Activated naive CD4-positive, alpha-beta T cell (primary cell): ENCODE measurements at places on chromosomes 5 and 9.

- DNase-seq, result no peak
Observed at GRCh38 chr5:83937837-83938236, 217.2 kb upstream of the HAPLN1 start.

DNA sequence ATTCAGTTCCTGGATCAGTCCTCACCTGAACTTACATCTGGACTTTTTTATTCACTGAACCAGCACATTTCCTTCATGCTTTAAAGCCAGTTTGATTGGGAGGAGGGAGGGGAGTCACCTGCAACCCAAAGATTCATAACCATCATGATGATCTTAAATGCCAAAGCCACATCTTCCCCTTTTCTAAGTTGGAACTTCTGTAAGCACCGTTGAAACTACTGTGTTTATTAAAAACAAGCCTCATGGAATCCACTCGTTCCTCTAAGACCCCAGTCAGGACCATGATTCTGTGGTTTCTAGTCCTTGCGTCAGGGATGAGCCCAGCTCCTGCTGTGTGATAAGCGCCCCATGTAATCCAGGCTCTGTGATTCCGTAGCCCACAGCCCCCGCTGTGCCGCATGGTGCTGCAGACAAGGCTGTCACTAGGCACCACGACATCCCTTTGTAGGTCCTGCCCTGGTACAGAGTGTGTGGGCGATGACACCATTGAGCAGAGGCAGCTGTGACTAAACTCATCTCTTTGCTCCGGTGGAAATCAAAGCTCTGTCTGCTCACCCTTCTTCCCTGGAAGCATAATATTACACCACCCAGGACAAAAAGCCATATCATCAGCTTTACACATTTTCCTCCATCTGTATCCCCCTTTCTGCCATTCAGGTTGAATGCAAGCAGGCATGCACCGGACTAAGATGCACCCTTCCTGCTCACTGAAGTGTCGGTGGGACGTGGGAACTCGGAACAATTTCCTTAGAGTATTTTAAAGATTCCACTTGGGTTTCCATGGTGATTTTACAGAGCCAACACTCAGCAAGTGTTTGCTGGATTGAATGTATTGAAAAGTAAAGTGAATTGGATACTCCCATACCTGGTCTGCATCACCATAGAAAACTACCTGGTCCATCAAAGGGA is 132.0 kb upstream of the FSTL4 start:
- no peak for DNase-seq

- DNase-seq, result no peak
Observed at GRCh38 chr5:154308443-154309370, 118.2 kb downstream of the GALNT10 start.

- DNase-seq, result no peak
Observed at GRCh38 chr5:75265731-75266130, 29.1 kb upstream of the ANKRD31 start.

DNA sequence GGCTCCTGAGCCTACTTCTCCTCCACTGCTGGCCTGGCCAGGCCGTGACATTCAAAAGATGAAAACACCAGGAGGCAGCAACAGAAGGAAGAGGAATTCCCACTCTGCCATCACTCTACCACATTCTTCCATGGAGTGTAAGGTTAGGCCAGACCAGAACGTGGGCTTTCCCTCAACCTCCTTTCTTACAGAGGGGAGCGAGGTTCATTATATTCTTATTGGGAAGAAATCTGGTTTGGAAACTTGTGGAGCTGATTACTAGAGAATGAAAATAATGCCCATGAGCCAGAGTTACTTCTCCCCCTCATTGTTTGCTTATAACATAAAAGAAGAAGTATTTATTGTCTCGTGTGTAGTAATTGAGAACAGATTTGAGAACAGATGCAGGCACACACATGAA is 136.3 kb upstream of the BASP1 start:
- no peak for DNase-seq

GRCh38 chr5:161676103-161676502 is 9.4 kb upstream of the GABRA6 start:
- no peak for DNase-seq

GRCh38 chr9:110058304-110058953 is 149.5 kb downstream of the C9orf152 start:
- DNase-seq, result no peak

DNA sequence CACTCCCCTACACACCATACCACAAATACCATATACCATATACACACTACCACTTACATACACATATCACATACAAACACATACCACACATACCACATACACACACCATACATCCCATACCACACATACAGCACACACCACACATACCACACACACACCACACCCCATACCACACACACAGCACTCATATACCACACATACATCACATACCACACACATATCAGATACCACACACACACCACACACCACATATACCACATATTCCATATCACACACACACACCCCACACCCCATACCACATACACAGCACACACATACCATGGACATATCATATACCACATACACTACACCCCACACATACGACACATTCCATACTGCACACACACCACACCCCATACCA is 276.6 kb downstream of the GADD45G start:
- DNase-seq, result no peak

- no peak for DNase-seq
Observed at GRCh38 chr5:1443991-1444360, 1.3 kb downstream of the SLC6A3 start.

DNA sequence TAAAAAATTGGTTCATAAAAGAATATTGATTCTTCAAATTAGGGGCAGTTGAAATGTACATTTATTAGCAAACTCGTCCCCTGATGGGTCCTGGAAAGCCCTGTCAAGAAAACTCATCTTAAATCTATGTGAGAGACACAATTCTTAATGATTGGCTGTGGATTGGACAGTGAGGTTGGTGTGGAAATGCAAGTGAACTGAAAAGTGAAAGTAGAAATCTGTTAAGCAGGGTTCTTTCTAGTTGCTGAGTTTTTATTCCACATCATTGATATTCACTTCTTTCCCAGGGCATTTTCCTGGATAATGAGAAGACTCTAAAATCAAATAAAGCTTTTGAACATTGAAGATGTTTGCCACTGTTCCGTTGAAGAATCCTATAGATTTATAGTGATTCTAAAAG is 292.4 kb downstream of the MAST4 start:
- no peak for DNase-seq

DNA sequence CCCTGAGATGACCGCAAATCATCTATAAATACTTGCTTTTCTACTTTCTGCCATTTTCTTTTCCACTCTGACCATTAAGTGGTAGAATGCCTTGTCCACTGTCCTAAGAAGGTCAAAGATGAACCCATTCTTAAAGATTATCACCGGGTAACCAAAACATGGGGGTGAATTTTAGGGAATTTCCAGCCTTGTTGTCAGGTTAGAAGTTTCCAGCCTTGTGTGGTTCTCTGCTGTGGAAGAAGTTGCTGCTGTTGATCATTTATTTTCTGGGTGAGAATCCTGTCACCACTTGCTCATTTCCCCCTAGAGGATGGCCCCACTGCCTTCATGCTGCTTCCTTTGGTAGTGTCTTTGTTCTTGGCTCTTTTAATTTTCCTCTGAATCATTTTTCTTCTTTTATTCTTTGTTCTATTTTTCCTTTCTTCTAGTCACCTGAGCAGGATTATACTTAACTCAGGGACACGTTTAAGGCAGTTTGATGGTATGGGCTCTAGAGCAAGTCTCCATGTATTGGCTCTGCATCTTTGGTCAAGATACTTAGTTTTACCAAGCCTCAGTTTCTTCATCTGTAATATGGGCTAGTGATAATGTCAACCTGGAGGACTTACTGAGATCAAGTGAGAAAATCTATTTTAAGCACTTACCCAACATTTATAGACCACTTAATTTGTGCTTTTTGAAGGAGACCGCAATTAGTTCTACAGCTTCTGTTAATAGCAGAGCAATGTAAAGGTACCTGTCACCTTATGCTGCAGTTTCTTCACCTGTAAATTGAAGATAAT is 266.2 kb downstream of the ARHGAP26 start:
- DNase-seq, result no peak
